Fibroblast of villous mesenchyme (primary cell): ENCODE measurements at places on chromosomes 12 and 14.
A peak's percentile ranks its signal among the peaks of the same experiment; 100 is the strongest.

DNA sequence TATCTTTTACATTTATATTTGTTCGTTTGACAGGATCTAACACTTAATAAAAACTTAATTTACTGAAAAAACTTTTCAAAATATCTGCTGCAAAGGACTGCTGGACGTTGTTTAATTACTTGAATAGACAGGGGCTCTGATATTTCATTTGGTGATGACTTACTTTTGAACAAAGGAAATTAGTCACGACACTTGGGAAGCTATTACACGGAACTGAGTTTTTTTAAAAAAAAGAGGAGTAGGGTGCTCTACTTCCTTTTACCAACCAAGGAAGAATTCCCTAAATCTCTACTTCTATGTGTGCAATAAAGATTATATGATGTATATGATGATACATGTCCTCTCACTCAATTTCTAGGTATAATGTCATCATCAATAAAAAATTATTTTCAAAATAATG lies 4.7 kb downstream of the FGD6 start:
- no peak for DNase-seq

GRCh38 chr12:79298506-79298905 lies 392.3 kb downstream of the PAWR start:
- DNase-seq = no peak

DNA sequence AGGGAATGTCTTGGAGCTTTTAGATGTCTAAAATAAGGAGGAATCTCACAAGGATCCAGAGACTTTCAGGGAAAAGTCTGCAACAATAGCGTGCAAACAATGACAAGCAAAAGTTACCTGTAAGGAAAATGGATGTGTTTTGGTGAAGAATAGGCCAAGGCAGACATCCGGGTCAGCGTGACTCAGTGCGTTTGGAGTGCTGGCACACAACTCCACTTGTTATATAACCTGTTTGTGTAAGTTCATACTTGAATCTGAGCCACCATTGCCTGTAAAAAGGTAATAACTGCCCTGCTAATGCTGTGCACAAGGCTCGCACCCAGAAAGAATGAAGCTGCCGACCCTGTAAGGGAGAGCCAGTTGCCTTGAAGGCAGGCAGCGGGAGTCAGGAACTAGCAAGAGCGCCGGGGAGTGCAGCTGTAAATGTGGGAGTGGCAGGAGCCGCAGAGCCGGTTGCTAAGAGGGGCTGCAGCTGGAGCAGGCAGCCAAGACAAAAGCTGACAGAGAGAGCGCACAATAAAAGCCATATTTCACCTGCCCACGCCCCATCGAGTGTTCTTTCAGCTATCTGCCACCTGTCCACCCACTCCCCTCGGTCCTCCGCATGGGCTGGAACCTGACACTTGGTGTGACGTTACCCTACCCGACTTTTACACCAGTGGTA lies 638.5 kb upstream of the MIS18BP1 start:
- no peak for DNase-seq

DNA sequence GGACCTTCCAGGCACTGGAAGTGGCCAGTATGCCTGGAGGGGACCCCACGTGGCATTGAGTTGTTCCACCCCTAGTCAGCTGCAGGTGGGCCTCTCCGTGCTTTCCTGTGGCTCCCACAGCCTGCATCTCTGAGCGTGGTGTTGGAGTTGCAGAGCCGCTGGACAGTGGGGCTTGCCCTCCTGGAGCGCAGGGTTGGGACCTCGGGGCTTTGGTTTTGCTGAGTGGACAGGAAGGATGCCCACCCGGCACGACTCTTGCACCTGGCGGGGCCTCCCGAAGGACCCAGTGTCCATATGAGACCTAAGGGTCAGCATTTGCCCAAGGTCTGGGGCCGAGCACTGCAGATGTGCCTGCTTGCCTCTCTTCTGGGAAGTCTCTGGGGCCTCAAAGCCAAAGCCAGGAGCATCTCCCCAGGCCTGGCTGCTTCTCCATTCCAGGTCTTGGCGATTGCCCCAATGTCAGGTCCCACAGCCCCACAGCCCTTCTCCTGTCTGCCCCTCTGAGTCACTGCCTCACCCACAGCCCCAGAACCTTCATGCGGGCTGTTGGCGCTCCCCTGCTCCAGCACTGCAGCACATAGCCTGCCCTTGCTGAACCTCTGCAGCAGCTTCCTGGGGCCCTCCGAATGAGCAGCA lies 1.5 kb downstream of the PACS2 start:
- no peak for DNase-seq

- no peak for DNase-seq
Measured at GRCh38 chr12:66744461-66744860, 65.6 kb upstream of the GRIP1 start.

DNA sequence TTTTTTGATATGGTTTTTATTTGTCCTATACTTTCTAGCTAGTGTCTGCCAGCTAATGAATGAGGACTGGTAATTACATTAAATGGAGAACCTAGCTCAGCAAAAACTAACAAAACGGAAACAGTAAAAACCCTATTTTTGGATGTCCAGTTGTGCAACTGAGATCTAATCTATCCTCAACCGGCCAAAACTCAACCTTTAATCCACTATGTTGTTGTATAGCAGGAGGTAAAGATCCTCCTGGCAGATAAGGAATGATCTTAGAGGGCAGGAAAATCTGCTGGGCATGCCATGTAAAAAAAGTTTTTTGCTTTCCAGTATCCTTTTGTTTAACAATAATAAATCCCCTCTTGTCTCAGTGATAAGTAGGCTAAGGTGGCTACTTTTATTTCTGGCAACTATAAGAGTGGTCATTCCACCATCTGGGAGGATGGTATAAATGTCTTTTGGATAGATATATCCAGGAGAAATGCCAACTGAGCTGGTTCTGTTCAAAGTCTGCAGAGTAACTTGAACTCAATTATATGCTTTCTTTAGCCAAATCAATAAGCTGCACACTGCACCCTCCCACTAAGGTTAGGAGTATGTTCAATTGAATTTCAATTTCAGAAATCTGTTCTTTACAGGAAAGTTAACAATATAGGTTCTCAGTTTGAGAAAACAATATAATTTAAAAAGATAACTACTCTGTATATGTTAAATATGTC lies 40.1 kb downstream of the WASHC3 start:
- peak; percentile 63 for DNase-seq

DNA sequence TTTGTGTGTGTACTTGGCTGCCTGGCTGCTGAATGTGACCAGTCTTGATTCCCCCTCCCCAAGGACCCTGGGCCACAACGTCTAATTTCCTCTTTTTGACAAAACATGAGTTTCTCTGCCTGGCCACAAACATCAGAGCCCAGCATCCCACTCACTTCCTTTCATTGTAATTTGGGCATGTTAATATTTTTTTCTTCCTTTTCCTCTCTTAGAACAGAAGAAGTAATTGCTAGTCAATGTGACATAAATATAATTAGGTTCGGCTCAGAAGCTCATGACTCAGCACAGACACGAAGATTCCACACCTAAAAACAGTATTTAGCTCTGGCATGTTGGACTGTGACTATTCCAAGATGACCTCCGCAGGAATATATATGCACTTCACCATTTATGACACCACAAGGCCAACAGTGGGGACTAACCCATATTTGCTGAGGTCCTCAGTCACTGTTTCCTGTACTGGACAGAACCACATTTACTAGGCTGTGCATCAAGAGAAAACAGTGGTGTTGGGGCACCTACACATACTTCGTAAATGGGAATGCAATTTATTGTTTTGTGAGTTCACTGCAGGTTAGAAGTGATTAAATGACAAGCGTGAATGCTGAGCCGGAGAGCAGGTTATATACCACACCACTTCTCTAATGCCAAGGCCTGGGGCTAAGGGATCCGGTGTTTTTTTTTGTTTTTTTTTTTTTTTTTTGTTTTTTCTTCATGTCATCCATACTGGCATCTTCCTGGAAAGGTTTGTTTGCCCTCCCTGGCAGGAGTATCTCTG lies 4.2 kb downstream of the GSG1 start:
- peak; percentile 26 for DNase-seq

DNA sequence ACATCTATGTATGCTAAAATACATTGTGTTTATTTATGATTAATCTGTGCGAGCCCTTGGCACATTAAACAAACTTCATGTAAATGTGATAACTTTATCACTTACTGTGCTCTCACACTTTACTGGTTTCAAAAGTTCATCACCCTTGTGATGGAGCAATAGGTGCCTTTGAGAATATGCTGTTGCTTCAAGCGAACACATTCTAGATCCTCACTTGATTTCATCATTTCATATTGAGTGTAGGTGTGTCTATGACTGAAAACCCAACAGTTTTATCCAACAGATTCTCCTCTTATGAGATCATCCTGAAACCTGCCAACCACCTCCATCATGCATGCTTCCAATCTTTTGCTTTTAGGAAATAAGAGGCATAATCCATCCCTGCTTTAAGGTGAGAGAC lies 854.4 kb downstream of the TMEM121 start:
- DNase-seq = no peak

- peak; percentile 47 for DNase-seq
Measured at GRCh38 chr14:74836251-74836960, 39.5 kb downstream of the PROX2 start.

GRCh38 chr14:69260861-69261564 lies 1.1 kb downstream of the GALNT16 start:
- no peak for DNase-seq

DNA sequence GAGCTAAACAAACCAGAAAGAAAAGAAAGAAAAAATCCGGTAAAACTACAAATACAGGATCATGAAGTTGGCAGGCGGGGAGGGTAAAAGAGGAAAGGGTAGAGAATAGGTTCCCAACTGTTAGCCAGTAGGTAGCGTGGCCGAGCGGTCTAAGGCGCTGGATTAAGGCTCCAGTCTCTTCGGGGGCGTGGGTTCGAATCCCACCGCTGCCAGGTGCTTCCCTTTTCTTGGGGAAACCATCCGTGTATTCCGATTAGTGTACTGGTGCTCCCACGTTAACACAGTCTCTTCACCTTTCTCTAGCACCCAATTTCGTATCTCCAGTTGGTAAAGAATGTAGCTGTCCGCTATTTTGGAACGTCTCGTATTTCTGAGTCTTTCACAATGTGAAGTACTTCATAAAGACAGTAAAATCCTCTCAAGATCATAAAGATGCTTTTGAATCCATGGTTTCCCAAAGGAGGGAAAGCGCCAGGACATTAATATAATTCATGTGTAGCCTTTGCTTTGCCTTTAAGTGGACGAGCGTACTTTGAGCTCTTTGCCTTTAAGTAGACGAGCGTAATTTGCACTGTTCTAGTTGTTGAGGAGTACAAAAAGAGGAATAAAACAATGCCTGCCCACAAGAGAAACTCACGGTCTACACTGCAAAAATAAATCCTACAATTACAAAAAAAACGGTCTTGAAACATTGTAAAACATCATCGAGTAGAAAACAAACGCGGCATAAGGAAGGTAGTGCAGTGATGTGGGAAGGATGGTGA lies 19.0 kb upstream of the RNASE12 start:
- peak; percentile 68 for DNase-seq

GRCh38 chr14:96268431-96269358 lies 12.7 kb downstream of the BDKRB1 start:
- peak; percentile 98 for DNase-seq

DNA sequence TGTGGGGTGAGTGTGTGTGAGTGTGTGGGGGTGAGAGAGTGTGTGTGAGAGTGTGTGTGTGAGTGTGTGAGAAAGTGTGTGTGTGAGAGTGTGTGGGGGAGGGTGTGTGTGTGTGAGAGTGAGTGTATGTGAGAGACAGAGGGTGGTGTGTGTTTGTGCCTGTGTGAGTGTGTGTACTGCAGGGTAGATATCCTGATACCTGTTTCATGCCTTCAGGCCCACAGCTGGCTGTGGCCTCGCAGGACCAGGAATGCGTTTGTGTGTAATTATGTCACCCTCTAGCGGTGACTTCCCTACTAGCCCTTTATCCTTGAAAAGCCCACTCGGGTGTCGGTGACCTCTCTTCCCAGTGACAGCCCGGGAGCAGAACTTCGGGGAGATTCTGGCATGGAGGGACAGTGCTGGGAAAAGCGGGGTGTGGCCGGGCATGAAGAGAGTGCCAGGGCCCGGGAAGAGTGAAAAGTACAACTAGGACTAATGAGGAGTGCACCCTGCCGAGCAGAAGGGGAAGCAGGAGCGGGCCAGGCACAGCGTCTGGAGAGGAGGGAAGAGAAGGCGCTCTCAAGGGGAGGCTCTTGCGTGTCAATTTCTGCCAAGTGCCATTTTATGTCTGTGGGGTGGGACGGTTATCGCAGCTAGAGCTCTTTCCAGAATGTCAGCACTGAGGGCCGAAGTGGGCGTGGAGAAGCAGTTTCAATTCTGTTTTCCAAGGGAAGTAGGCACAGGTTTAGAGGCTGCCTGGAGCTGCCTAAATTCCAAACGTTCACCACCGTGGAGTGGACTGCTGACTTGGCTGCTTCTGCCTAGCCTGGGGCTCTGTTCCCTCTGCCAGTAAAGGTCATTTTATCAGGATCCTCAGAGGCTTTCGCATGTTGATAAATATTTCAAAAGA lies 11.0 kb upstream of the FBXL14 start:
- DNase-seq = peak; percentile 87

GRCh38 chr12:107243341-107243740 lies 150.0 kb upstream of the CRY1 start:
- no peak for DNase-seq

- DNase-seq = no peak
Measured at GRCh38 chr14:89339579-89339978, 77.5 kb downstream of the FOXN3 start.

- DNase-seq = no peak
Measured at GRCh38 chr14:73375861-73376260, 82.5 kb downstream of the NUMB start.

DNA sequence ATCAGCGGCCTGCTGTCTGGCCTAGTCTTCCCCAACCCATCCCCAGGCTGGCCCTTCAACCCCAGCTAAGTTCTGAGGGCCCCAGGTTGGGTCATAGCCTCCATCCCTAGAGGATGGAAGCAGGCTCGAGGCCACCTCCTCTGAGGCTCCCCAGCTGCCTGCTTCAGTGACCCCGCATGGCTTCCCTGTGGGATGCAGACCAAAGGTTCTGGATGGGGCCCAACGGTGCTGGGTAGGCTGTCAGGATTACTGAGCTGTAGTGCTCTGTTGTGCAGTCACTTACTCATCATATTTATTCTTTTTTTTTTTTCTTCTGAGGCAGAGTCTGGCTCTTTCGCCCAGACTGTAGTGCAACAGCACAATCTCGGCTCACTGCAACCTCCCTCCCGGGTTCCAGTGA lies 92.0 kb downstream of the IRF2BPL start:
- DNase-seq = no peak

DNA sequence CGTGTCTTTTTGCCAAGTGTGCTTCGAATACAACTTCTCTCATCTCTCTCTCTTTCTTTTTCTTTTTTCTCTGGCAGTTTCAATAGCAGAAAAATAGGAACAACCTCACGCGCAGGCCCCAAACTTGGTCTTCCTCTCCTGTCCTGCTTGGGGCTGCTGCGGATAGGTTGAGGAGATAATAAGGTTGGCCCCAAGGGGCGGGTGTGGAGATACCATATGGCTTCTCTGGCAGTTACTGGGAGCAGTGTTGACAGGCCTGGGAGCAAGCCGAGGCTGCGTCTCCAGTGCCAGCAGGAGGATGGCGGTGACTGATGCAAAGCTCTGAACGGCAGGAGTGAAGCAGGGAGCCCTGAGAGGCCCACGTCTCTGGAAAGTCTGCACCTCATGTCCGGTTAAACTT lies 89.5 kb upstream of the MANSC4 start:
- DNase-seq = no peak

- no peak for DNase-seq
Measured at GRCh38 chr12:103690426-103690825, 103.4 kb downstream of the STAB2 start.
